NB4 (cell line): ENCODE measurements at places on chromosomes 3 and 15.
A peak's percentile ranks its signal among the peaks of the same experiment; 100 is the strongest.

GRCh38 chr3:161266731-161267150 lies 45.6 kb downstream of the NMD3 start:
- DNase-seq = no peak

- DNase-seq = no peak
These were observed 90.0 kb downstream of the PPP2R3A start for GRCh38 chr3:136055491-136055890.

- no peak for DNase-seq
These were observed 151.7 kb downstream of the MEGF11 start for GRCh38 chr15:66101715-66102395.

- DNase-seq = peak; percentile 42
These were observed 4.6 kb upstream of the DENND4A start for GRCh38 chr15:65796610-65797078.

DNA sequence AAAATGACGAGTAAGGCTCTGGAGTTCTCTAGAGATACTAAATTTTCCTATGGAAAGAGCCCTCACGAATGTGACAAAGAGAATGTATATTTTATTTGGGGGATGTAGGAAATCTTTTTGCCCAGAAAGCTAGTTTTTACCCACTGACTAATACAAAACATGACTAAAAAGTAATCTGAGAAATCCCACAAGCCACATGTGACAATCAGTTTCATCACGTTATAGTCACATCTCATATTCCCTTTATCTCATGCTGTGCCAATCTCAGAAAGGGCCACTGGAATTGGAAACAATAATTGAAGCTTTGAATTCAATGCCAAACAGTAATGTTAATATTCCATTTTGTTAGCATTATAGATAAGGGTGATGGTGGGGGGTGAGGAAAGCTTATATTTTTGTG lies 509.0 kb upstream of the GOLIM4 start:
- no peak for DNase-seq

GRCh38 chr3:150377601-150378300 lies 30.3 kb upstream of the TSC22D2 start:
- DNase-seq = no peak

DNA sequence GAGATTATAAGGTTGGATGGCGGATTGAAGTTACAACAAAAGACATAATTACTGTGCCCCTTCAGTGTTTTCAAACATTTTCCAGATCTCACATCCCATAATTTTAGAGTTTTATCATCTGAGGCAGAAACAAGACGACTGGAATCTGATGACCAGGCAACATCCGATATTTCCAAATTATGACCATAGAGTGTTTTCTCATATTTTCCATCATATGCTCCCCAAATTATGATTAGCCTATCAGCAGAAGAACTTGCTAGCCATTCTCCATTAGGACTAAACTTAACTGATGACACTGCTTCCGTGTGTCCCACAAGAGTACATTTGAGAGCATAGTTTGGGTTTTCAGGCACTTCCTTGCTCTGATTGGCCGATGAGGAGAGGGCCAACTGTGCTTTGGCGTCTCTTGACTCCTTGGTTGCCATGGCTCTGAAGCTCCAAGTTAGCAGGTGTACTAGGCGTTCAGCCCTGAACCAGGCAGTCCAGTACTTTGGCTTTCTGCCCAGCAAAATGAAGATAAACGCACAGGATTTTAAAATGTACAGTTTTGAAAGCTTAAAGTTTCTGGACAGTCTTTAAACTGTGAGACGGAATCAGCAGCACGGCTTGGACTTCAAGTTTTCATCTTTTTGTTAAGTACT lies 638 bp downstream of the WDR5B start:
- DNase-seq = peak; percentile 64

DNA sequence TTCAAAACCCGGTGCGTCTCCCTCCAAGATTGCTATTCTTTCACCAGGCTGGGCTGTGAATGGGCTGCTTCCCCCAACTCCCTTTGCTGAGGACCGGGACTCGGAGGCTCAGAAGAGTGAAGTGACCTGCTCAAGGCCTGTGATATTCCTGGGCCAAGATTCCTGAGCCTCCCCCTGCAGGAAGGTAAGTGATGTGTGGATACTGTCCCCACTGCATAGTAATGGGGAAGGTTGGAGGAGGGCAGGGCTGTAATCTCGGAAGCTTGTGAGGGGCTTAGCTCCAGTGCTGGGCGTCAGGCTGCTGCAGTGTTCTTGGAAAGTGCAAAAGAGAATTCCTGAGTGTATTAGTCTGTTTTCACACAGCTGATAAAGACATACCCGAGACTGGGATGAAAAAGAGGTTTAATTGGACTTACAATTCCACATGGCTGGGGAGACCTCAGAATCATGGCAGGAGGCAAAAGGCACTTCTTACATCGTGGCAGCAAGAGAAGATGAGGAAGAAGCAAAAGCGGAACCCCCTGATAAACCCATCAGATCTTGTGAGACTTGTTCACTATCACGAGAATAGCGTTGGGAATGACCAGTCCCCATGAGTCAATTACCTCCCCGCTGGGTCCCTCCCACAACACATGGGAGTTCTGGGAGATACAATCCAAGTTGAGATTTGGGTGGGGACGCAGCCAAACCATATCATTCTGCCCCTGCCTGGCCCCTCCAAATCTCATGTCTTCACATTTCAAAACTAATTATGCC lies 67.6 kb downstream of the EFCAB12 start:
- no peak for DNase-seq

- DNase-seq = no peak
These were observed 11.1 kb downstream of the VIPR1 start for GRCh38 chr3:42513521-42513920.

DNA sequence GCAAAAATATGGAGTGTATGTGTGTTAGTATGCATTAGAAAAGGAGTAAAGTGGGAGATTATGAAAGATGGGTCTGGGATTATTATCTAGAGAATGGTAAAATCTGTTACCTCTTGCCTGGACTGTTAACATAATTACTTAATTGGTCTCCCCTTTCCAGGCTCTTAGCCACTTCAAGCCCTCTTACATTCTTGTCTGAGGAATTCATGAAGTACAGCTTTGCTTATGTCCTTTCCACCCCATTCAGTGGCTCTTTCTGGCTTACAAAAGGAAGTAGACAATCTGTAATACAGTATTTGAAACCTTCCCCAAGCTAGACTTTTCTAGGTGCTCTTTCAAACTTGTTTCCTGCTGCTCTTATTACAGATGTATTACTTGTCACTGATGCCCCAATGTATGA lies 129.8 kb downstream of the MBNL1 start:
- peak; percentile 34 for DNase-seq

DNA sequence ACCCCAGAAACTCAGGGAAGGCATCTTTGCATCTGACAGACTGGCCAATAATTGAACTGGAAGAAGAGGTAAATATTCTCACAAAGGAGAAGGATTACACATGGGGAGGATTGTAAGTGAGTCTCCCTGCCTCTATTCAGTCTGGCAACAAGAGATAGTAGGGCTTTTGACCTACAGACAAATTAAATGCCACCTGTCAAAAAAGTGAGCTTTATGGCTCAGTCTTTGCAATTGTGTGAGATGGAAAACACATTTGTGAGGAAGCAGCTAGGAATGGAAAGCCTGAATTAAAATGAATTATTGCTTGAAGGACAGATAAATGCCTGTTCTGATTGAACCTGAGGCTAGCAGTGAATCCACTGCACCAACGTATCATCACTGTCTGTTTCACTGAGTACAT lies 173.3 kb upstream of the GOLIM4 start:
- no peak for DNase-seq

DNA sequence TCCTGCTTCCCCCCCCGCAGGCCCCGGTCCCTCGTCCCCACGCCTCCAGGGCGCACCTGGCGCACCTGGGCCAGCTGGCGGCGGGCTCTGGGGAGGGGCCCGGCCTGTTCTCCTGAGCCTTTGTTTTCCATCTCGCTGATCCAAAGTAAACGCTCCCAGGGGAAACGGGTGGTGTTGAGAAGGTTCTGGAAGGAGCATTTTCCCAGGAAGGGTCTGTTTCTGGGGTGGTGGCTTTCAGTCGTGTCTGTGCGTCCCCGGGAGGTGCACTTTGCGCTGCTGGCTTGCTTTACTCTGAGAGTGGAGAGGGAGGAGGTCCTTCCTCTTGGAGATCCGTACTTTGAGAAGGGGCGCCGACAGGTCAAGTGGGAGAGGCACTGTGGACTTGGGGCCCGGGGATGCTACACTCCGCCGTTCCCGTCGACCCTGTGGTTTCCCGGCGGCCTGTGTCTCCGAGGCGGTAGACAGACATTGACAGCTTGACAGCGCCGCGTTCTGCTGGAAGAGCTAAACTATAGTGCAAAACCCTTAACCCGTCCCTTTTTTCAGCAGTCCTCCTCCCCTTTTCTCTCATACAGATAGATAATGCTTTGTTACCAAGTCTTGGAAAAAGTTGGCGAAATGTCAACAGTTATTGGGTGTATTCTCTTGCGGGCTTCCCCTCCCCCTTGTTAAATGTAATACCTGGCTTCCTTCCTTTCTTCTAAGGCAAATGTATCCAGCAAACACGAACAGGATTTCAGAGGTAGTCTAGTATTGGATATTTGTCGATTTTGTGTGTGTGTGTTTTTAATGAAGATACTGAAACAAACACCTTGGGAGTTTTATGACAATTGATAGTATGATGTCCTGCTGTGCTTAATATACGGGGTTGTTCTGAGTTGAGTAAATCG lies 6.5 kb downstream of the TPM1 start:
- peak; percentile 52 for DNase-seq

DNA sequence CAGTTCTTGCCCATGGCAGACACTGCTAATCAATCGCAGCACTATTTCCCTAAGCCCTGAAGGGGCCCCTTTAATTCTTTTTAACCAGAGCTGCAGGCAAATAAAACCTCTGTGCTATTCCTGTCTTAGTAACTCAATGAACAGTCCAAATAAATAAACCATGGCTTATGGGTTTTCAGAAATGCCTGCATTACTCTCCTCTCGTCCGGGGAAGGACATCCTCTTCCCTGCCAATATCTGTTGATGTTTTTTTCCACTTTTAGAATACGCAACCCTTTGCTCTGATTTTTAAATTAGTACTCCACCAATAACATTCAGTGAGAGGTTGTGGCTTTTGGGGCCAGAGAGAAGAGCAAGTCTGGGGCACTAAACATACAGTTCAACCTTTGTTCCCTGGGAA lies 35.2 kb upstream of the PRICKLE2 start:
- no peak for DNase-seq

GRCh38 chr3:48268936-48269561 lies 28.1 kb downstream of the ZNF589 start:
- DNase-seq = no peak

DNA sequence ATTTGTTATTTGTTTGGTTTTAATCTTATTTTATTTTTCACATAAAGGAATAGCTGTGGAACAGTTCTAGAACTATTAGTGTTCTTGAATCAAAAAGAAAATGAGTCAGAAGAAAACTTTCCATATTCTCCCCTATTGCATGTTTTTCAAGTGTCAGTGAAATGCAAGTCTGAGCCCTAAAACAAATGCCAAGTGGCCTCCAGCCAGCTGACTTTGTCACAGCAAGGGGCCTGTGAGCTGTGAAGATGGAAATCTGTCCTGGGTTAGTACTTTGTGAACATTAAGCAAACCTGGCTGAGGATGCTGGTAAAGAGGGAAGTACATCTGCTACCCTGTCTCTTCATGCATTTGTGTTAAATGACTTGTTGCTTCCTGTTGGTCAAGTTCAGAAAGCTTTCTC lies 14.2 kb downstream of the LRRC49 start:
- DNase-seq = no peak

DNA sequence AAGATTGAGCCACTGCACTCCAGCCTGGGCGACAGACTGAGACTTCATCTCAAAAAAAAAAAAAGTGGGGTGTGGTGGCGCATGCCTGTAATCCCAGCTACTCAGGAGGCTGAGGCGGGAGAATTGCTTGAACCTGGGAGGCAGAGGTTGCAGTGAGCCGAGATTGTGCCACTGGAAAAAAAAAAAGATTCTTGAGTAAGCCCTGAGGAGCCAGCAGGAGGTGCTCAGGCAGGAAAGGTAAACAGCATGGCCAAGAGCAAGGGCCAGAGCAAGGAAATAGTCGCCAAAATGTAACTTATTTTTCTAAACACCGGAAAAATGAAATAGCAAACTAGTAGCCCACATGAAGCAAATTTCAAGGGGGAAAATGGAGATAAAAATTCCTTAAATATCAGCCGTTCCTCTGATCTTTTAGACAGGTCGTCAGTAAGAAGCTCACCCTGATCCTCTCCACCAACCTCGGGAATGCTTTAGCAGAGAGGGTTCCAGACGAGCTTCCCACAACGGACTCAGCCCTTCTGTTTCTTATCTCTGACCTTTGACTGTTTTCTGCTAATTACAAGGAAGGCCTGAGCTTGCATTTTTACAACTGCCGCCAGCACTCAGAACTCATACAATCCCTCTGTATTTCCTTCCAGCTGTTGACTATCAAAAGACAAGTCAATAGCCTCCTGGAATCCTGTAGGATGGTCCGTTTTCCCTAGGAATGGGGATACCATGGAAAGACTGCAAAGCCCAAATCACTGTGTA lies 45.0 kb upstream of the AKAP13 start:
- no peak for DNase-seq

GRCh38 chr3:88013592-88013991 lies 45.2 kb downstream of the CGGBP1 start:
- DNase-seq = no peak

DNA sequence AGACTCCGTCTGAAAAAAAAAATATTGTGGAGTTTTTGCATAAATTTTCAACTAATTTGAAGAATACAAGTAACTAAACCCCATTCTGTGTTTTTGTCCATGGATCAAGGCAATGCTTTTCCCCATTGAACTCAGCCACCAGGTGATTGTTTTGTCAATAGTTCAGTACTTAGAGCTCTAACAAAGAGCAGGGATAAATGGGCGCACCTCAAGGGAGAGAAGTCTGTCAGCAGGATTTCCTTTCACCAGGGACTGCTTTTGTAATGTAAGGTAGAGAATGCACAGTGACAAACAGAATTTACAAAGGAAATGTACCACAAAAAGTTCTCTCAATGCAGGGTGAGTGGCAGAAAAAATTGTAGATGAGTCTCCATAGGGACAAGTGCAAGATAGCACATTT lies 10.8 kb upstream of the ATP13A5 start:
- DNase-seq = no peak

GRCh38 chr3:42043099-42043813 lies 47.9 kb upstream of the TRAK1 start:
- no peak for DNase-seq

GRCh38 chr3:195903950-195904290 lies 4.4 kb downstream of the TNK2 start:
- no peak for DNase-seq

- DNase-seq = no peak
These were observed 76.4 kb downstream of the HES1 start for GRCh38 chr3:194212161-194212844.

- peak; percentile 34 for DNase-seq
These were observed 108.6 kb upstream of the MRPS22 start for GRCh38 chr3:139235192-139235591.

GRCh38 chr15:31306426-31307269 lies 20.0 kb upstream of the KLF13 start:
- DNase-seq = peak; percentile 96

- no peak for DNase-seq
These were observed 17.9 kb upstream of the OR5H6 start for GRCh38 chr3:98246142-98246541.
